Foreskin melanocyte (primary cell): ENCODE measurements at places on chromosomes 6 and 20.

GRCh38 chr6:128129679-128130078 lies 228.8 kb upstream of the THEMIS start:
- no peak for DNase-seq

DNA sequence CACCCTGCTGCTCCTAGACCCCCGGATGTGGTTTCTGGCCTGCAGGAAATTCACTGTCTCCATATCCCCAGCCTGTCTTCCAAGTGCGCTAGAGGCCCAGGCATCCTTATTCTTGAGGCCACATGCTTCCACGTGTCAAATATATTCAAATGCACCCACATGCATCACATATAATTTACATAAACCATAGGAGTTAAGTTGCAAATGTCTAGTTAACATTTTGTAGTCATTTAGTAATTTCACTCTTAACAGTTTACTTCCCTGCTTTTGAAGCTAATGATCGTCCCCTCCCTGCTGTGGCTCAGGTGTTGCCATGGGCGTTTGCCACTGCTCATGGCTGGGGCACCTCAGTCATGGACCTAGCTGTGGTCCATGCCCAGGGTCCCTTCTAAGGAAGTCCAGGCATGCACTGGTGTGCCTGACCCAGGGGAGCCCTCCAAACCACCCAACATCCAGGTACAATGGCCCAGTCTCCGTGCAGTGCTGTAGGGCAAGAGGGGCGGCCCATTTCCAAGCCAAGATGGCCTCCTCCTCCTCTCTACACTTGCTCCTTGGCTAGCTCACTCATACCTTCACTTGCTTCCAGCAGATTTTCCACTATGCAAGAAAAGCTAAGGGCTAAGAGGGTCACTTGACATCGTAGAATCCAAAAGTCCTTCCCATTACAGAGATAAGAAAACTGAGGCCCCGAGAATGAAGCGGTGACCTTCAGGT lies 42.4 kb downstream of the FGD2 start:
- DNase-seq = no peak

DNA sequence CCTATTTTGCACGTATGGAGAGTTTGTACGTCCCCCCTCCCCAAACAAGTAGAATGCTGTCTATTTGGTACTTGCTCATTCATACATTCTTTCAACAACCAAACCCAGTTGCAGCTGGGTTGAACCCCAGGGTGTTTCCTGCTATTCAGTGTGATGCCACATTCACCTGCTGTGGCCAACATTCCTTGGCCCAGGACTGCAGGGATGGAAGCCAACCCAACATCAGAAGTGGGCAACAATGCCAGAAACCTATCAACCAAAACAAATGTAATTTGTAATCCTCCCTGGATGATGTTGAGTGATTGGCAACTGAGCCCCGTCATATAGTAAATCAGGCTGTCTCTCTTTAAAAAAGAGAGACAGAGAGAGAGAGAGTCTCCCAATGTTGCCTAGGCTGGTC lies 8.9 kb downstream of the NT5E start:
- no peak for DNase-seq

- DNase-seq = no peak
These were observed 30.6 kb upstream of the SULF2 start for GRCh38 chr20:47815866-47816265.

DNA sequence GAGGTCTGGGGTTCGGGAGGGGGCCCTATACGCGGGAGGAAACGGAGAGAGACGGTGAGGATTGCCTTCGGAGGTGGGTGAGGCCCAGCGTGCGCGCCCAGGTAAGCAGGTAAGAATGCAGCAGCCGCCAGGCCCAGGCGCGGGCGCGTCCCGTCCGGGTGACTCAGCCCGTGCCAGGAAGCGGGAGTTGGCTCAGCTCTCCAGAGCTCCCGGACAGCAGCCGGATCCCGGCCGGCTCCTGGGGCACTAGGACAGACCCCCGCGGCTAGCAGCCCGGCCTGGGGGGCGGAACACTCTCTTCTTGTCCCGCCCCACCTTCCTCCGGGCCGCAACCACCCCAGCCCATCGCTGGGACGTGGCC lies 1.5 kb upstream of the MDFI start:
- DNase-seq = no peak

DNA sequence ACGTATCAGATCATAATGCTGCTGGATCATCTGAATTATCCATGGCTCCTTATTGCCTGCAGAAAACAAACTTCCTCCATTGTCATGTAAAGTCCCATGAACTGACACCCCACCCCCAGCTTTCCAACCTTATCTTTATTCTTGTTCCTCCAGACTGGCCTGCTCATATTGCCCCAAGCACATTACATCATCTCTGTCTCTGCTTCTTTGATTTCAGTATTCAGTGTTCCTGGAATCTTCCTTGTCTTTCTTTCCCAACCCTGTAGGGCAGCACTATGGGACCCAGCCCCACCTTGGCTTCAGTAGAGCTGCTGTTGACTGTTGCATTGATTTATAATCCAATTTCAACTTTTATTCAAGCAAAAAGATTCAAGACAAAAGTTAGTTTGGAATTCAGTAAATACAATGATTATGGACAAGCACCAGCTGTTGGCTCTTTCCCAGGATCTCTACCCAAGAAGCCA lies 187.5 kb upstream of the ECI2 start:
- no peak for DNase-seq

- no peak for DNase-seq
These were observed 143.1 kb upstream of the INSM1 start for GRCh38 chr20:20224806-20225205.

DNA sequence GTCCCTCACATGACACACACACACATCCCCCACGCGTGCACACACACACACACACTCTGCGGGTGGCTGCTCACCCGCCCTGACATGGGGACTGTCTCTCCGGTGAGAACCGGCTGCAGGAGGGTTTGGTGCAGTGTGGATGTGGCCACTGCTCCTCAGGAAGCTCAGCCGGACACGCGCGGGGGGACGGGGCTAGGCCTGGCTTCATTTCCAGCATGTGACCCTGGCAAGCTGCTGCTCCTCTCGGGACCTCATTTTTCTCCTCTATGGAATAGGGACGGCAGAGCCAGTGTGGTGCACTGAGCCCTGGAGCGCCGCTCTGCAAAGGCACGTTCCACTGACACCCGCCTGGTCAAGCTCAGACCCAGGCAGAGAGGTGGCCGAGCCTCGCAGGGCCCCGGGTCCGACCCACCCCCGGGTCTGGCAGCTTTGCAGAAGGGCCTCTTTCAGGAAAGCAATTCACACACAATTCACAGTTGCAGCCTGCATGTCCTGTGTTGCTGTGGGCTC lies 56.8 kb upstream of the SLCO4A1 start:
- DNase-seq = no peak

DNA sequence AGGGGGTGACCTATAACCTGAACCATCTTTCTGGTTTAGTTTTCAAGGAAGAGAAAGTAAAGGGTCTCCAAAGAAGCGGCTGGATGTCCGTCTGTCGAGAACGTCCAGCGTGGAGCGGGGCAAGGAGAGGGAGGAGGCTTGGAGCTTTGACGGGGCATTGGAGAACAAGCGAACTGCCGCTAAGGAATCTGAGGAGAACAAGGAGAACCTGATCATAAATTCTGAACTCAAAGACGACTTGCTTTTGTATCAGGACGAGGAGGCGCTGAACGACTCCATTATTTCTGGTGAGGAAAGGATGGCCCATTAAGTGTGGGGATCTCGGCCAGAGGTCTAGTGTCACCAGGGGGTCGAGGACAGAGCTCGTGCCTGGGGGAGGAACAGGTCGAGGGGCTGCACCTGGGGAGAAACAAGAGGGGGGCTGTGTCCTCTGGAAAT lies 159.2 kb downstream of the SYCP2 start:
- DNase-seq = no peak

DNA sequence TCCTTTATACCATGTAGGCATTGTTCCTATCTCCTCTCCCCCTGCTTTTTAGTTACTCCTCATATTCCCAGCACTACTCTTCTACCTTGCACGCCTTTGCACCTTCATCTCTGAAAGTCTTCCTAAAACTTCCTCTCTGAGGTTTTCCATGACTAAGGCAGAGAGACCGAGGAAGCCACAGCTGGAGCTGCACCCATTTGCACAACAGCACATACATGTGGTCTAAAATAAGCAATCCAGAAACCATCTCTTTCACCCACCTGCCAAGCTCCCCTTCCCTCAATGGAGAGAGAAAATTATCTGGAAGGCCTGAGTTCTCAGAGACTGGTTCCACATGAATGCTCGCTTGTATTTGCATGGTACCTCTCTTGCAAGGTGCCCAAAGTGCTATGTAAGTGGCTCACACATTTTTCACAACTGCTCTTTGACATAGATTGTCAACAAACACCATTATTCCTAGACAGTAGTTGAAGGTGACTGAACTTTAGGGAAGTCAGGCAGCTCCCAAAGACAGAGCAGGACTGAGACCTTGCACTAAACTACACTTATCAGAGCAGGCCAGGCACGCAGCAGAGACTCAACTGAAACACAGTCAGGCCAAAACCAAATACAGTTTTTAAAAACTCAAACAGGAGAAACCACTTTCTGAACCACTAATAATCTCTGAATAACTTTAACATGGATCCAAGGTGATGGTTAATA lies 313.2 kb downstream of the TFAP2A start:
- DNase-seq = no peak

DNA sequence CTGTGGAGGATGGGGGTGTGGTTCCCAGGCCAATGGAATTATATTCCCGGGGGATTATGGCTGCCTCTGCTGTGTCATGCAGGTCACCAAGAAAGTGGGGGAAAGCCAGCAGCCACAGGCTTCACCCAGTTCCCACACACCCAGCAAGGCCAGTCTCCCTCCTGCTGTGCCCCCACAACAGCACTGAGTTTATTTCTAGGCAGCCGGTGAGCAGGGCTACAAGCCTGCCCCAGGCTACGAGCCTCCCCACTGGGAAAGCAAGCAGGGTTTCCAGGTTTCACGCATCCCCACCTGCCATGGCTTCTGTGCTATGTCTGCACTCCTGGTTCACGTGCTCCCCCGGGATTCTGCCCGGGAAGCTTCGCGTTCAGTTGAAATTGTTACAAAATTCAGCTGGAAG lies 72.6 kb downstream of the ERMARD start:
- no peak for DNase-seq

GRCh38 chr6:163338671-163339405 lies 75.7 kb upstream of the QKI start:
- peak; percentile 97 for DNase-seq

DNA sequence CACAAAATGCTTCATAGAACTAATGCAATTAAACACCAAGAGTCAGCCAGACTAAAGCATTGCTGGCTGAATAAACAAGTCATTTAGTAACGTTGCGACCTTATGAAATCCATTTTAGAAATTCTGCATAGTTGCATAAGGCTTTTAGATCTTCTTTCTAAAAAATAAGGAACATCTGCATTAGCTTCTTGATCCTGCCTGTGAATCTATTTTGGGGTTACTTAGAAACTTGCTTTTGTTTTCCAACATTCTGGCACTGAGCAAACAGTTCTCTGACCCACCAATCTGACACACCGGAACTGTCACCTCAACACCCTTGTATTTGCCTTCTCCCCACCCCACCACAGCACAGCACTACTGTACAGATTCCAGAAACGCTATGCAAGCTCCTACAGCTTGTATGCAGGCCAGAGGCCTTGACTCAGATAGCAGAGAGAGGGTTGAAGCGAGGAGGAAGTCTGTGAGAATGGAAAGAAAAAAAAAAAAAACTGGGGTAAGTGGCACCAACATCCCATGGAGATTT lies 55.0 kb downstream of the KIF13A start:
- DNase-seq = no peak

DNA sequence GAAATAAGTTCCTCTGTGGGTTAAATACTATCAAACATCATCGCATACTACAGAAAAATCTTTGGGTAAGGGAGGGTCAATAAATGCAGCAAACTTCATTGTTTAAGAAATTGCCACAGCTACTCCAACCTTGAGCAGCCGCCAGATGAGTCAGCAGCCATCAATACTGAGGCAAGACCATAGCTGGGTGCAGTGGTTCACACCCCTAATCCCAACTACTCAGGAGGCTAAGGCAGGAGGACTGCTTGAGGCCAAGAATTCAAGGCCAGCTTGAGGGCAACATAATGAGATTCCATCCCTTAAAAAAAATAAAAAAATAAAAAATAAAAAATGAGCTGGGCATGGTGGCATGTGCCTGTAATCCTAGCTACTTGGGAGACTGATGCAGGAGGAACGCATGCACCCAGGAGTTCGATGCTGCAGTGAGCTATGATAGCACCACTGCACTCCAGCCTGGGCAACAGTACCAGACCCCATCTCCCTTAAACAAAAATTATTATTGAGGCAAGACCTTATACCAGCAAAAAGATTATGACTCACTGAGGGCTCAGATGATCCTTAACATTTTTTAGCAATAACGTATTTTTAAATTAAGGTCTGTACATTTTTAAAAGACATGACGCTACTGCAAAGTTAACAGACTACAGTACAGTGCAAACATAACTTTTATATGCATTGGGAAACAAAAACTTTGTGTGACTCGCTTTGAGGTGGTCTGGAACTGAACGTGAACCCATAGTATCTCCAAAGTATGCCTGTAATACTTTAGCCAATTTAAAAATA lies 8.8 kb downstream of the SRPK1 start:
- DNase-seq = no peak

GRCh38 chr20:54214566-54214965 lies 6.7 kb downstream of the PFDN4 start:
- DNase-seq = no peak

DNA sequence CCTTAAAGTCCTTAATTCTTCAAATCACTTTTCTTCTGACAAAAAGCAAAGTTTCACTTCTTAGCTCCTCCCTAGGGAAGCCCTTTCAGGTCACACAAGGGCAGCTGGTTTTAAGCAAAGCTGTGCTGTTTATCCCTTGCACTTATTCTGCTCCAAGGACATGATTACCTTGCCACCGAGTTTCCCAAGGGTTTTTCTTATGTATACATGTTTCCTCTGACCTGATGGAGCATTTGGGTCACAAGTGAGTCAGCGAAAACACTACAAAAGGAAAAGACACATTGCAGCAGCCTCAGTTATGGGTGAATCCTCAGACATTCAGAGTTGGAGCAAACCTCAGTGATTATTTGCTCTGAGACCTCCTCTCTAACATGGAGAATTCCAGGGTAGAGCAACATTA lies 26.6 kb upstream of the ILRUN start:
- DNase-seq = no peak

GRCh38 chr6:40342723-40343122 lies 244.4 kb downstream of the LRFN2 start:
- DNase-seq = no peak

- DNase-seq = peak; percentile 51
These were observed 38.5 kb downstream of the TPD52L1 start for GRCh38 chr6:125191916-125192609.

DNA sequence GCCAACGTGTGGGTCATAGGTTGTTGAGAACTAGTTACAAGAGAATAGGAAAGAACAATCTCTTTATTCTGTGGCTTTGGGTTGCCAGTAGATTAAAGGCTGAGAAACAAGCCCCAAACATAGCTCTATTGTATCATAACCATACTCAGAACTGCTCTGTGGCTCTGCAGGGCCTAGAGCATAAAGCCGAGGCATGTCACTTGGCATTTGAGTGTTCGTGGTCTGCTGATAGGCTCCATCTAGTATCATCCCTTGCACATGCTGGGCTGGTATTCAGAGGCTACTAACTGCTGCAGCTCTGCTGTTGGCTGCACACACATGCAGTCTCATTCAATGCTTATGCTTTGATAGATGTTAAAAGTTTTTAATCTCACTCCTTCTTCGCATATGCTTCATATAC lies 157.9 kb downstream of the OGFRL1 start:
- peak; percentile 94 for DNase-seq
